ENCODE measurements at places on chromosomes 16 and 17.
A peak's percentile ranks its signal among the peaks of the same experiment; 100 is the strongest.

- DNase-seq: no peak
Observed at GRCh38 chr17:37174205-37174604, 201.6 kb upstream of the C17orf78 start.

DNA sequence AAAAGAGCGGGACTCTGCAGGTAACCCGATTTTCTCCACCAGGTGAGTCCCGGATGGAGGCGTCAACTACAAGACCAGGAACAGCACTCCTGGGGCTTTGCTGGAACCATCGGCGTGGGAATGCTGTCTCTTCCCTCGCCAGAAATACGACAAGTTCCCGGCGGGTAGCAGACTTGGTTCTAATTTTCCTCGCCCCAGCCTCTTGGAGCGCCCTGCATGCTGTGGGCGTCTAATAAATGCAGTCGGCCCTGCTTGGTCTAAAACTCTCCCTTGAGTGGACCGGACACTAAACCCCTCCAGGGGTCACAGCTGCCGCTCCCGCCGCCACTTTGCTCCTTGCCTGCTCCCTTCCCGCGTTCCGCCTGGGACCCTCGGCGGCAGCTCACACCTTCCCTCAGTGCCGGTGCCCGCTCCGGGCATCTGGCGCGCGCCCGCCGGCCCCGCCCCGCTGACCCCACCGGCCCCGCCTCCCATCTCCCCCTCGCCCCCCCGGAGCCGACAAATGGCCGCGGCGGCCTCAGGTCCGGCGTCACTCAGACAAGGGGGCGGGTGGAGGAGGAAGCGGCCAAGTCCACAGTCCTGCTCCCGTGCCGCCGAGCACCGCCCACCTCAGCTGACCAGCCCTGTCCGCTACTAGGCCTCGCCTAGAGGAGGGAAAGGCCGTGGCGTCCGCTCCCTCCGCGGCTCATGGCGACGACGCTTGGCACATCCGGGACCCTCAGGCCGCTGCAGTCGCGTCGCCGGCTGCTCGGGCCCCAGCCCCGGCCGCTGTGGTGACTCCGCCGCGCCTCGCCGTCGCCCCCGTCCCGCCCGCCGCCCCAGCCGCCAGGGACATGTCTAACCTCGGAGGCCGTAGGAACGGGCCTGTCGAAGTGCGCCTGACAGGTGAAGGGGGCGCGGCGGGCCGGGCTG lies 65.8 kb downstream of the KPNA2 start:
- DNase-seq: peak; percentile 82

DNA sequence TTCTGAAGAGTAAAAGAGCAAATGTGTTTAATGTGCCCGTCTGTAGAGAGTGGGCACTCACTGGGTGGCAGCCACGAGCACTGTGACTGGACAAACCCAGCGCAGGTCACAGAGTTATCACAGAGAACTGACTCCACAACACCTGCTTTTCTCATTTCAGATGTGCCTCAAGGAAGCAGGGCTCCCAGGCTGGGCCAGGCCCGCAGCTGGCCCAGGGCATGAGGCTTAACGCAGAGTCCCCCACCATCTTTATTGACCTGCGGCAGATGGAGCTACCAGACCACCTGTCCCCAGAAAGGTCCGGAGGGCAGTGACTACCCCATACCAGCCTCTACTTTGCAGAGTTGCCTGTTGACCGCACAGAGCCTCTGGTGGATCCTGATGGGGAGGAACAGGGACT lies 11.9 kb downstream of the DNAAF8 start:
- DNase-seq: no peak

GRCh38 chr16:27676839-27677238 lies 126.9 kb downstream of the KATNIP start:
- no peak for DNase-seq

GRCh38 chr17:72771734-72772133 lies 320.8 kb downstream of the SLC39A11 start:
- DNase-seq: no peak

- no peak for DNase-seq
Observed at GRCh38 chr17:9414471-9414870, 161.1 kb downstream of the STX8 start.

All from stimulated activated naive CD8-positive, alpha-beta T cell treated with anti-CD3 and anti-CD28 coated beads, Interleukin-15, Interleukin-2, amounts not matched to agents 100 U/mL and 50 U/mL, for 24 hours (primary cell).